ENCODE measurements at places on chromosomes 11 and 22.
A peak's percentile ranks its signal among the peaks of the same experiment; 100 is the strongest.

GRCh38 chr11:25734591-25735211 is 597.2 kb upstream of the ANO3 start:
- DNase-seq, result no peak

- DNase-seq, result no peak
Observed at GRCh38 chr11:69040581-69041260, 8.0 kb upstream of the TPCN2 start.

DNA sequence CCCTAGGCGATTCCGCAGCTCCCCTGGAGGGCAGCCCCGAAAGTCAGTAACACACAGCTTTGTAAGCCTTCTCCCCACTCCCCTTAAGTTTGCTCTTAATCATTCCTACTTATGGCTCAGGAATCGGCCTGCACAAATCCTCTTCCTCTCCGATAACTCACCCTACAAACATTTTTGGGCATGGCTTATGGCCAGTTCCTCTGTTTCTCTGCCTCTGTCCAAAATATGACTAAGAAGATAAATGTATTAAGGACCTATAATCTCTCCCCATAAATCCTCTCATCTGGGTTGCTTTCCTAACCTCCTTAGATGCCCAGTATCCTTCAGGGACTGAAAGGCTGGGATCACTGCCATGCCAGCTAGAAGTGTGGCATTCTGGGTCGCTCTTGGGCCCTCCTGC is 41.0 kb downstream of the PAMR1 start:
- DNase-seq, result no peak

GRCh38 chr11:29217901-29218300 is 798.9 kb downstream of the KCNA4 start:
- DNase-seq, result no peak

GRCh38 chr11:43579171-43579918 is 101.2 kb upstream of the HSD17B12 start:
- peak; percentile 70 for DNase-seq

- DNase-seq, result no peak
Observed at GRCh38 chr11:44591557-44591956, 26.1 kb downstream of the CD82 start.

- no peak for DNase-seq
Observed at GRCh38 chr22:44693756-44694155, 8.2 kb upstream of the PRR5 start.

DNA sequence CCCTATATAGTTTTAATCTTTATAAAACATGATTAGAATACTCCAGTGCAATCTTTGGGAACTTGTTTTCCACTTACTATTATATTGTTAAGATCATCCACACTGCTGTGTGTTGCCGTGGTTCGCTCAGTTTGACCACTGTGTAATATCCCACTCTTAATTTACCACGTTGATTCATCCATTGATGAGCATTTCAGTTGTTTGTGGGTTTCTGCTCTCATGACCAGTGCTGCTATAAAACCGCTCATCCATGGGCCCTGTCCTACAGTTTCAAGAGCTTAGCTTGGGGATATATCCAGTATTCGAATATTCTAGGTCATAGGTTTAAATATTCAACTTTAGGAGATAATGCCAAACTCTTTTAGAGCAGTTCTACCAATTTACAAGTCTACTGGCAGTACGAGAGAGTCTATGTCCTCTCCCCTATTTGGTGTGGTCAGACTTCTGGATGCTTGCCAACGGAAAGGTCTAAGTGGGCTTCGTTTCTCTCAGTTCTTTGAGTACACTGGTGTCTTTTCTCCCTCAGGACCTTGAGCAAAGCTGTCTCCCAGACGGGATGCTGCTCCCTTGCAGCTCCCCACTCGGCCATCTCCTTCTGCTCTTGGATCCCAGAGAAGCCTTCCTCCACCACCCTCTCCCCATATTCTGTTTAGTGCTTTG is 94.9 kb upstream of the ALX4 start:
- no peak for DNase-seq

DNA sequence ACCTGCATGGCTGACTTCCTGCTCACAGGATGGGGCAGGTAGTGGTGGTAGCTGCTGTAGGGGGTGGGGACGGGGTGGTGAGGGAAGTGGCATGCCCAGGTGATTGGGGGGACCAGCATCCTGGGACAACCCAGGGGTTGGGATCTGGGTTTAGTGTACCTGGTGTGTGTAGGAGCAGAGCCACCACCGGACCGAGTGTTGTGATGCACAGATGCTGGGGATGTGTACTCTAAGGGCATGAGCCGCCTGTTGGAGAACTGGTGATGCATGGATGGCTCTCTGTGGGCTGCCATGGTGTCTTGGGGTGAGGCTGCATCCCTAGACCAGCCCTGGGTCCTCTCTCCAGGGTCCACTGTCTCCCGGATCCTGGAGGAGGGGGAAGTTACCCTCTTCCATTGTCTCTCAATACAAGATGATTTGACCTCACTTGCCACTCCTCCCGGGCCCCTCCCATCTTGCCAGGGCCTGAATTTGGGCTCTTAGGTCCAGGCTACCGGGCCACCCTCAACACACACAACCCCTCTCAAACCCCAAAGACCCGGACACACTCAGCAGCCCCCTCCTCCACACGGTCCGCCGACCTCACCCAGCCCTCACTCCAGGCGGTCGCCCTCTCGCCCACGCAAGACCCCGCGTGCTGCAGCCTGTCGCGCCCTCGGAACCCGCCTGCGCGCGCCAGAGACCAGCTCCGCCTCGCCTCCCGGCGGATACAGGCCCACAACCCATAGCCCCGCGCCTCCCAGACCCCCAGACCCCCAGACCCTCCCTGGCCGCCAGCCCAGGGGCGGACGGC is 619 bp downstream of the LRRC75B start:
- no peak for DNase-seq

DNA sequence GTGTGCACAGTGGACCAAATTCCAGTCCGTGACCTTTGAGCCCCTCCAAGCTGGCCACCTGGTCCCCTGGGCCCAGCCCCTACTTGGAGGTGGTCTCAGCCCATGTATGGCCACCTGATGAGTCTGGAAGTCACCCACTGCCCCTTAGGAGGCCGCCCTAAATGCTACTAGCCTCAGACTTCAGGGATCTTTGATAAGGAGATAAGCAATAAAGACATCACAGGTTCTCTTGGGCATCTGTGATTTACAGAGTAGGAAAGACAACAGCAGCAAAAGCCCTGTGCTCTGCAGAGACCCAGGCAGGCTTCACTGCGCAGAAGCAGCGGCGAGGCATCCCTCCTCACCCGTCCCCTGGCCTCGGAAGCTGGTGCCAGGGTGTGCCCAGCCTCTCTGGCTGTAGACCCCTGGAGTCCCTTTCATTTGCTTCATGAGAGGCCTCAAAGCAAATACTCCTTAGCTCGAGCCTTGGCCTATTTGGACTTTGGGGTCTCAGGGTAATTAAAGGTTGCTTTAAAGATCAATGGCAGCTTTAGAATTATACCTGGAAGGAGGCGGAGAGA is 360.1 kb downstream of the TBC1D22A start:
- DNase-seq, result no peak

GRCh38 chr11:125428486-125429173 is 67.4 kb downstream of the FEZ1 start:
- no peak for DNase-seq

Data from NCI-H526 (cell line).